Stimulated activated CD8-positive, alpha-beta memory T cell treated with anti-CD3 and anti-CD28 coated beads, Interleukin-7, amount 100 ng/mL, for 24 hours (primary cell): ENCODE measurements at places on chromosomes 1 and 21.

GRCh38 chr1:183807549-183808168 is 2.7 kb downstream of the RGL1 start:
- DNase-seq: no peak

DNA sequence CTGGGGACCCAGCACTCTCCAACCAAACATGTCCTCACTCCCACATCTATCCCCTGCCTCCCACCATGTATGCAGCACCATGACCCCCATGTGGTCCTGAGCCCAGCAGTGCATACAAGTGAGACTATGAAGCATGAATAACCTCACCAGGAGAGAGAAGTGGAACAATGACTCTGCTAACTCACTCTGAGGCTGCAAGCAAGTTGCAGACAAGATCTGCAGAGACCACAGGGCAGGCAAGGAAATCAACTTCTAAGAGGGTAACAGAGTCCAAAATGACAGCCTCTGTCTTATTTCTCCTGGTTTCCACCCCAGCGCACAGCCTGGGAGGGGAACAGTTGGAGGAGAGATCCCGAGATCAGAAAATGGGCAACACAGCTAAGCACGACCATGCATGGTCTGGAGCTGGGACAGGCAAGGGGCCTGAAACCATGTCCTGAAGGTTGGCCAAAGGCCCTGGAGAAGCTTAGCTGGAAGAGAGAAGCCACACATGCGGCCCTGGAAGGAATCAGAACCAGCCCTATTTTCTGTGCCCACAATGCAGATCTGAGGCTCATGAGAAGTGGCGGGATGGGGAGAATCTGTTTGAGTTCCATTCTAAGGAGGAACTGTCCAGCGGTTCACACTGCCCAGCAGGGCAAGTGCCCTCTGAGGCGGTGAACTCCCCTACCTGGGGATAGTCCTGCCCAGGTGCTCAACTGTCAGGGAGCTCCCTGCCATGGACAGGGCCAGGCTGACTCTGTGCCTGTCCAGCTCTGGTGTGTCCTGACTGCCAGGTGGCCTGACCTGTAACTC is 12.5 kb upstream of the REN start:
- DNase-seq: no peak

- DNase-seq: no peak
Measured at GRCh38 chr1:48018799-48019198, 21.6 kb upstream of the TRABD2B start.

GRCh38 chr1:1371364-1371745 is 3.7 kb downstream of the AURKAIP1 start:
- DNase-seq: no peak

- no peak for DNase-seq
Measured at GRCh38 chr1:78715181-78715661, 65.6 kb downstream of the IFI44 start.

DNA sequence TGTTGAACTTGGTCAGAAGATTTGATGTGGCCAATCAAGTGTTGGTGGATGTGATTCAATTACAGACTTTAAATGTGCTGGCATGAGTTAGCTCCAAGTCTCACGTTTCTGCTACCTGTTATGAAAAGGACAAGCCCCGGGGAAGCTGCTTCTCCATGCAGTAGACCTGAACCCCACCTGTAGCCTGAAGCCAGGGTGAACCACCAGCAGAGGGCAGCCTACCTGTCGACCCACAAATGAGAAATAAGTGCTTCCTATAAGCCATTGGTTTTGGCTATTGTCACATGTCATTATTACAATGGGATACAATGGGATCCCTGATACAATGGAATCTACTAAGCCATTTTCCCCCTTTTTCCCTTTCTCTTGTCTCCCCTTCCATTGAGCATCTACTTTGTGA is 230.2 kb downstream of the PRDM2 start:
- no peak for DNase-seq

DNA sequence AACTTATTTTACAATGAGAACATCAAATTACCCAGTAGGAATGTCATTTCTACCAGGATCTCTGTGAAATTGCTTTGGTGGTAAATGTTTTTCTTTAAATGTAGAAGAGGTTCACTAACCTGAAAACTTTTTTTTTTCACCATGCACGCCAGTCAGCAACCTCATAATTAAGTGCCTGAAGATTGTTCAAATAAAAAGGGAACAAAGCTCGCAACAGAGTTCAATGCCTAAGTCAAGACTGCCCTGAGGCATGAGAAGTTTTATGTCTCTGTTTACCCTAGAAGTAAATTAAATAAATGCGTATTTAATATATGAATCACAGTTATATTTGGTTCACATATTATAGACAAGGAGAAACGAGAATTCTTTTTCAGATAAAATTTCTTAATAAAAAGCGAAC is 13.8 kb upstream of the SYDE2 start:
- DNase-seq: no peak

GRCh38 chr1:31651089-31651420 is 6.4 kb upstream of the PEF1 start:
- DNase-seq: no peak

DNA sequence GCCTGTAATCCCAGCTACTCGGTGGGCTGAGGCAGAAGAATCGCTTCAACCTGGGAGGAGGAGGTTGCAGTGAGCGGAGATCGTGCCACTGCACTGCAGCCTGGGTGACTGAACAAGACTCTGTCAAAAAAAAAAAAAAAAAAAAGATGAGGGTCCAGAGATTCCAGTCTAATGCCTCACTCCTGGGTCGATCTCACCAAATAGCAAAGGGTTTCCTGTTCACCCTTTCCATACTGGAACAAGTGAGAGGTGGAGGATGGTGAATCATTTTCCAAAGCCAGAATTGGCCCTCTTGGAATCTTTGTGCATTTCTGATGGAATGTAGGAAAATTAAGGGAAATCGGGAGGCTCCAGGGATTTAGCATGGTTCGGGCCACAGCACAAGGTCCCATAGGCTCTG is 58.1 kb upstream of the ZNF648 start:
- DNase-seq: no peak

DNA sequence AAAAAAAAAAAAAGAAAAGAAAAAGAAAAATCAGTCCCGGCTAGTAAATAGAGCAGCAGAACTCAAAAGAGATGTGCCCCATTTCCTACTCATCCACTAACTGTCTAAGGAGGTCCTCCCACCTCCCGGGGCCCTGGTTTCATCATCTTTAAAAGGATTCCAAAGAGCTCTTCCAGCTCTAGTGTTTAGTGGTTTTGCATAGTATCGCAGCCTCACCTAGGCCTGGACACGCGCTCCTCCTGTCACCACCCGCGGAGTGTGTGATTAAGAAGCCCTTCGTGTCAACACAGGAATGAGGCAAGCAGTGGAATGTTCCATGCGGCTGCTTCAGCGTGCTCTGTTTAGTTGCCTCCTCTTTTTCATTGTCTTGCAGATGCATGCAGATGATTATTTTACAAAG is 49.0 kb downstream of the LBR start:
- no peak for DNase-seq

- no peak for DNase-seq
Measured at GRCh38 chr21:42473498-42474042, 22.5 kb downstream of the RSPH1 start.

DNA sequence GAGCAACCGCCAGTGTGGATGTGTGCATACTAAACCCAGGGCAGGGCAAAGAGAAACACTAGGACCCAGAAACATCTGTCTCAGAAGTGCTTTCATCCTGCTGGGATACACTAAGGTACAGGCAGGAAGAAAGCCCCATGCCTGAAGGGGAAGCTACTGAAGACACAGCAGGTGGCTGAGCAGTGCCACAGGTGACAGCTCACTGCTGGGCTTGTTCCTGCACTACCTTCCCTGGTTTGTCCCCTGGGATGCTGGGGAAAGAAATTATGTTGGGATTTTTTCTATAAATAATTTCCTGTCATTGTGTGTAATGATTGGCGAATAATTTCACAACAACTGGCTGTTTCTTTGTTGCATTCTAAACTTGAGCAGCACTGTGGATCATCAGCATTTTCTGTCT is 245.3 kb upstream of the RAB4A start:
- DNase-seq: no peak

DNA sequence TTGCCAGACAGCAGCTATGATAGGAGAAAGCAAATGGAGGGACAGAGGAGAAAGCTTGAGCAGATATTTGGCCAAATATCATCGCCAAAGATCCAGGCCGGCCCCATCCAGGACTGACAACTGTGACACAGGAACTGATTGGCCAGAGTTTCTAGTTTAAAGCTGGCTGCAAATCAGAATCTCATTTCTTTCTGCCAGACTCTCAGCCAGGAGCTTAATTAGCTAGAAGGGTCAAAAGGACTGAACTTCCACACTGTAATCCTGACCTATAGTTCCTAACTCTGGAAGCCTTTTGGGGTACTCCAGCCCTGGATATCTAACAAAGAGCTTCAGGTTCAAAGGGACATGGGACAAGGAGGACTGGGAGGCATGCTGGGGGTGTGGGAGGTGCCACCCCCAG is 106.7 kb upstream of the GNG12 start:
- DNase-seq: no peak

DNA sequence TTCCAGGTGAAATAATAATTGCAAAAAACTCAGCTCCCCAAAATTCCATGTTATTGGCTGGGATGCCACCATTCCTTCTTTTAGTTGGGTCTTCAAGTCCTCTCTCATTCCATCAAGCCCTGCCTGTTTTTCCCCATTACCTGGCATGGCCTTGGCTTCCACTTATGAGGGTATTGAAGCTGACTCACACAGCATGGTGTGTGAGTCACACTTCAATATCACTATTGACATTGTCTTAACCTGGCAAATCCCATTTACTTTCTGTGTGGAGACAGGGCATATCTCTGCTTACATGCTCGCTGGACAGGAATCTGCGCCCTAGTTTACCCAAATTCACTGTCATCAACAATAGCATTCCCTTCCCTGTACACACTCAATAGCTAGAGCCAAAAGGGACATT is 1806.8 kb downstream of the BRINP3 start:
- DNase-seq: no peak

DNA sequence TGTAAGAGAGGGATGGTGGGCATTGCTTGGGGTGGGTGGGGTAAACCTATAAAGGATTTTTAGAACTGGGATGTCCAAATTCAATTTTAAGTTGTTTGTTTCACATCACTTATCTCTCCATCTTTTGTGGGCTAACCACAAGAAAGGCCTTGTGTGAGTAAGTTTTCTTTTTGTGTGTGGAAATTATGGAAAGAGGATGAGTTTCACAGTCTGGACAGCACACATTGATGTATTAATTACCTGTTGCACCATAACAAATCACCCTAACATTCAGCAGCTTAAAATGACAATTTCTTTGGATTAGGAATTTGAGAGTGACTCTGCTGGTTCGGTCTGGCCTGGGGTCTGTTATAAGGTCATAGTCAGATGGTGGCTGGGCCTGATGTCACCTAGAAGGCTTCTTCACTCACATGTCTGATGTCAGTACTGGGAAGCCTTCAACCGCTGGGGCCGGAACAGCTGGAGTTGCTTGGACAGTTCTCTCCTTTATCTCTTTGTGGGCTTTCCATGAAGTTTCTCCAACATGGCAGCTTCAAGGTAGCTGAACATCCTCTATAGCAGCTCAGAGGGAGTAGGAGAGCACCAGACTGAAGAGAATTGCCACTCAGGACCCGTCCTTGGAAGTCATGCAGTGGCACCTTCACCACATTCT is 2.0 kb upstream of the COL9A2 start:
- DNase-seq: no peak

DNA sequence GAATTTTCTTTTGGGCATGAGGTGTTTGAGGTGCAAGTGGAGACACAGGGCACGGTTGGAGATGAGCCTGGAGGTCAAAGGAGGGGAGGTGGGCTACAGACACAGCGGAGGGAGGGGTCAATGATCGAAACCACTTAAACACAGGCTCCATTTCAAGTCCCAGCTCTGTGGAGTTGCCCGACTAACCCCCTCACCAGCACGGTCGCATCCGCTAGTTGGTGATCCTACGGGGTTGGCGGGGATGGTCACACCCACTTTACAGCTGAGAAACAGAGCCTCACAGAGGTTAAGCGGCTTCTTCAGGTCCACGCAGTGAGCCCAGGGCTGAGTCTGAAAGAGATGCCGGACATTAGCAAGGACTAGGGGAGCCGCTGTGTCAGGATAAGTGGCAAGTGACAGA is 60.1 kb upstream of the RUNX3 start:
- no peak for DNase-seq

- no peak for DNase-seq
Measured at GRCh38 chr1:228037401-228038386, 30.9 kb downstream of the WNT3A start.

DNA sequence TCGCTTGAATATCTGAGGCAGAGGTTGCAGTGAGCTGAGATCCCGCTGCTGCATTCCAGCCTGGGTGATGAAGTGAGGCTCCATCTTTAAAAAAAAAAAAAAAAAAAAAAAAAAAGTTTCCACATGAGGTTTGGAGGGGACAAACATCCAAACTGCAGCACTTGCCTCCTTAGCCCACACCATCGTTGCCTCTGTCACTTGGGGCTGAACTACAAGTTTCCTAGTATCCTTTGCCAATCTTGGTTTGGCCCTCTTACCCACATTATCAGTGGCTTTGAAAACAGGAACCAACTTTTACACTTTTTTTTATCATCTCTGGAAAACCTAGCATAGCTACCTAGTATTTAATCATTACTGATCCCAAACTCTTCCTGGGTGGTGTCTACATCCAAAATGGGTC is 59.2 kb downstream of the CLSTN1 start:
- no peak for DNase-seq

DNA sequence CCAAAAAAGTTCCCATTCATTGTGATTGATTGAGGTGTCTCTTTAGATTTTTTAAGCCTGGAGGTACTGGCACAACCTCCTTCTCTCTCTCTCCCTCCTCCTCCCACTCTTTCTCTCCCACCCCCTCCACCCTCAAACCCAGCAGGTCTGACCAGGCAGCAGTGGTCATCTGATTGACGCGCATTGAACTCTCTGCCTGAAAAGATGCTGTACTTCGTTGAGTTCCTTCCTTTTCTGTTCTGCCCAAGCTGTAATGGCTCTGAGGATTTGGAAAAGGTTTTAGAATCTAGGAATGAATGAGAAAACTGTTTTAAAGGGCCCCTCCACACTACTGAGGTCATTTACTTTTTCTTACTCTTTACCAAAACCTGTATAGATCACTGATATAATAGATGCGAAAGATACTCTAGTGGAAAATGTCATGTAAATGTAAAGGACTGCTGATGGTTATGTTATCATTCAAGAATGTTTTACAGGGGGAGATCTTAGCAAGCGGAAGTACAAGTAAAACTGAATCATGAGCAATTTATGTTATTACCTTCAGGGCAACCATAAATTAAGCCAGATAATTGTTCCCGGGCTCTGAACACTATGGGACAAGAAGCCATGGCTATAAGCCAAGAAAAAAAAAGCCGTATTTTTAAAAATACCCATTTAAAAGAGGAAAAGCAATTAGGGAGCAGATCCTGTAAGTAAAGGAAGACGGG is 25.2 kb upstream of the DYRK1A start:
- no peak for DNase-seq

DNA sequence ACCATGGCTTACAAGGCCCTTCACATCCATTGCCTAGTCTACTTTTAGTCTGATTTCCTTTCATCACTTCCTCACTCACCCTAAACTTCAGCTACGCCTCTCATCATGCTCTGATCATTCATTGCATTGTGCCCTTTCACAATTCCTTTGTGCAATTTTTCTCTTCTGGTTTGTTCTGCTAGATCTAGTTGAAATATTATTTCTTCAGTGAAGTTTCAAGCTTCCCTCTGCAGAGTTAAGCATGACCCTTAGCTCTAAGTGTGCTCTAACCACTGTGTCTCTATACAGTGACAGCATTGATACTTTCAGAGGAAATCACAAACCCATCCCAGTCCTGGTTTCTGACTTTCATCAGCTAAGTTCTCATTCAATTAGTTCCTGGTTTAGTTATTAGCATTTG is 166.1 kb downstream of the PLA2G4A start:
- no peak for DNase-seq
